Mucosa of descending colon (tissue), 3 donors: ENCODE measurements at places on chromosomes 1 and 21.

DNA sequence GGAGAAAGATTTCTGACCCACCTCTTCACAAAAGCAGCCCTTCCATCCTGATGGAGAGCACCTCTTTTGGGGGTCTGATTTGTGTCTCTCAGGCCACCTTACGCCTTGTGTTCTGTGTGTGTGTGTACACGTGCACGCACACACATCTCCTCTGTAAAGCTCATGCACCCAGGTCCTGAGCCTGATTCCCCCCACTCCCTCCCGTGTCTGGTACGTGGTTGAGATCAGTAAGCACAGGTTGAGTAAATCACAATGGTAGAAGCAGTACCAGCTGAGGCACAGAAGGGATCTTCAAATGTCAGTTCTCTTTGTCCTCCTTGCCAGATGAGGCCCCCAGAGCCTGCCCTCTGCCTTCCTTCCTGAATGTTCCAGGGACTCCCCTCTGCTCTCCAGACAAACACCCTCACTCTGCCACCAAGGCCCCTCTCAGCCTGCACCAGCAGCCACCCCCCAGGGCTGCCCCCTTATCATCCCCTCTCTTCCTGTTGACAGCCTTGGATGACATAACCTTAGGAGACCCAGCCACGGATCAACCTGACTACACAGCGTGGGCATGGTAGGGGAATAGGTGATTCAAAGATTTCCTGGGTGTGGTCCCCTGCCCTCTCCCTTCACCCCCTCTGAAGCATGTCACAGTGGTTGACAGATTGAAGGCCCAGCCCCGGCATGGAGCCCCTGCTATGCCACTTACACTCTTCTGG lies 112.8 kb downstream of the HIVEP3 start:
- DNase-seq: no peak

GRCh38 chr1:42177541-42177981 lies 13.0 kb upstream of the GUCA2A start:
- DNase-seq: peak; percentile 48

- no peak for DNase-seq
These were observed at the start of gene TRIM67 for GRCh38 chr1:231161667-231162296. Gene TRIM67, plus strand, starts transcription at chr1:231162058. Its CDS starts 912 bp downstream, at chr1:231162970.

- no peak for DNase-seq
These were observed 32.1 kb downstream of the RHBG start for GRCh38 chr1:156401041-156401574.

DNA sequence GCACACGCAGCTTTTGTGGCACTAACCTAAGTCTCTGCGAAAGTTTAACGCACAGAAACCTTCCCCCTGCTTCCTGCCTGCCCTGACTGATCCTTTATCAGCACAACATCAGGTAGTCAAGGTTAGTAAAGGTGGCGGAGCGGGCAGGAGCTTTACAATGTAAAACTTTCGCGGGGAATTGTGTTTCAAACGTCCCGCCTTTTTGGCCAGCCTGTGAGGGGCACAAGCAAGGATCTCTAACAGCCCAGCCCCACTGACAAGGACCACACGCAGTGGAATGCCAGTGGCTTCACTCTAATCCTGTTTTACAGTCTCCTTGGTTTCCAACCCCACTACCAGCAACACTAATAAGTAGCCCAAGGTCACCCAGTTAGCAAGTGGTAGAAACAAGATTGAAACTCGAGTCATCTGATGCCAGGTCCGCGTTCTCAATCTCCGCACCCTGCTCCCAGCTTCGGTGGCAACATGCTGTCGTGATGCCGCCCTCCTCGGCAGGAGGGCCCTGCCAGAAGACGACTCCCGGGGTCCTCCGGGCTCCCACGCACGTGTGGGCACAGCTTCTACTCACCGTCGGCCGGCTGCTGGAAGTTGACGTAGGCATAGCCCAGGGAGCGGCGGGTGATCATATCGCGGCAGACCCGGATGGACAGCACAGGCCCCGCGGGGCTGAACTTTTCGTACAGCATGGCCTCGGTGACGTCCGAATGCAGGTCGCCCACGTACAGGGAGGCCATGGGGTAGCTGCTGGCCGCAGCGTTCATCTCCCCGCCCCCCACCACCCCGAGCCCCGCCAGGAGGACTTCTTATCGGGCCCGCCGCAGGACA lies 1.2 kb downstream of the PABPC4 start:
- peak; percentile 59 for DNase-seq

DNA sequence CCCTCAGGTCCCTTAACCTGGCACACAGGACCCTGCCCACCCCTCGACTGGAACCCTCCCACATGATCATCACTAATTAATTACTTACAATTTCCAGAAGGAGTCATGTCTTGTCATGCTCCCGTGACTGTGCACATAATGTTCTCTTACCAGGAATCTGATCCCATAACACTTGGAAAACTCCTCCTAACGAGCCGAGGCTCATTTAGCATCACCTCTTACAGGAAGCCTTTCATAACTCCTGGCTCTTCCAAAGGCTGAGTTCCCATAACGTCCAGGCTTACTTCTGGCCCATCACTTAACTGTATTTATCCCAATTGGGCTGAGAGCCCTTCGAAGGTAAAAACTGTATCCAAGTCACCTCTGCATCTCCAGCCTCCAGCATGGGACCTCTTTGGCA lies 147.9 kb upstream of the JUN start:
- DNase-seq: no peak

DNA sequence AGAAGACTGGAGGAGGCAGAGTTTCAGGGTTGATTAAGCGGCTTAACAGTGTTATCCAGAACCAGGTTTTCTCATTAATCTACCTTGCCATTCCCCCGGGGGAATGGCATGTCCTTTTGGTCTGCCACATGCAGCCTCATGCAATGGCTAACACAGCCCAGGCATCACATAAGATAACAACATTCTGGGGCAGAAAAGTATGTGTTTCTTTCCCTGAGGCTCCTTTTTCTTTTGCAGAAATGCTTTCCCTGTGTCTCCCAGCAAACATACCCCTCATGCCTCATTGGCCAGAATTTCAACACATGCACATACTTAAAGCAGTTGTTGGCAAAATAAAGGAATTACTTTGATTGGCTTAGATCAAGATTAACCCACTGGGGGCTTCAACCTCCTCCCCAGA lies 98.6 kb downstream of the OMA1 start:
- no peak for DNase-seq

- no peak for DNase-seq
These were observed 5.0 kb downstream of the SLC25A44 start for GRCh38 chr1:156198831-156199349.

DNA sequence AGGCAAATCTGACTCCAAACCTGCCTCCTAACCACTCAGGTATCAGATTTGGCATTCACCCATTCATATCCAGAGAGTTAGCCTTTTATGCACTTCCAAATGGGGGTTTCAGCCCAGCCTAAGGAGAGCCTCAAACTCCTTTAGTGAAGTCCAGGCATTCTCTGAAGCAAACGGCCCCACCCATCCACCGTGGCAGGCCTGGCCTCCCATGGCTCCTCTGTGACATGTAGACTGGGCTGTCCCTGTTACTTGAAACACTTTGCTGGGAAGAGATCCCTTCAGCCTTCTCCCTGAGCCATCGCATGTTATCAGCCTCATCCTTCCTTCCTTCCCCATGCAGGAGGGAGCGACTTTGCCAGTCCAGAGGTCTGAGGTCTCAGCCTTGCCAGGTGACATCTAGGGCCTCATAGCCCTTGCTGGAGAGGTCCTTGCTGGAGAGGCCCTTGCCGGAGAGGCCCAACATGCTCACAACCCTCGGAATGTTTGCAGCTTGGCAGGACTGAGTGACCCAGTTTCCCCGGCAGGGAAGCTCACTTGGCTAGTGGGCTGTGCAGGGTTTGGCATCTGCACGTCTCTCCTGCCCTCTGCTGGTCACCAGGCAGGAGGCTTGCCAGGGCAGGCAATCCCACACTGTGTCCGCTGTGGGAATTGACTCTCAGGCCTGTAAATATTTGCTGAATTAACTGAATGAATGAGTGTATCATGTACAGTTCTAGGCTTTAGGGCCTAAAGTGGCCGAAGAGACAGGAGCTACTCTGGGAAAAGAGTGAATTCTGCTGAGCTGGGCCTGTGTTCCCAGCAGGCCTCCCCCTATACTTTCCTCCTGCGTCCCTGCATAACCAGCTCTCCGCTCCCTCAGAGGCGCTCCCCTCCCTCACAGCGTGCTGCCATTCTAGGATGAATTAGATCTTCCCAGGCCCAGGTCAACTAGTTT lies 26.7 kb upstream of the RBM15 start:
- DNase-seq: peak; percentile 68

DNA sequence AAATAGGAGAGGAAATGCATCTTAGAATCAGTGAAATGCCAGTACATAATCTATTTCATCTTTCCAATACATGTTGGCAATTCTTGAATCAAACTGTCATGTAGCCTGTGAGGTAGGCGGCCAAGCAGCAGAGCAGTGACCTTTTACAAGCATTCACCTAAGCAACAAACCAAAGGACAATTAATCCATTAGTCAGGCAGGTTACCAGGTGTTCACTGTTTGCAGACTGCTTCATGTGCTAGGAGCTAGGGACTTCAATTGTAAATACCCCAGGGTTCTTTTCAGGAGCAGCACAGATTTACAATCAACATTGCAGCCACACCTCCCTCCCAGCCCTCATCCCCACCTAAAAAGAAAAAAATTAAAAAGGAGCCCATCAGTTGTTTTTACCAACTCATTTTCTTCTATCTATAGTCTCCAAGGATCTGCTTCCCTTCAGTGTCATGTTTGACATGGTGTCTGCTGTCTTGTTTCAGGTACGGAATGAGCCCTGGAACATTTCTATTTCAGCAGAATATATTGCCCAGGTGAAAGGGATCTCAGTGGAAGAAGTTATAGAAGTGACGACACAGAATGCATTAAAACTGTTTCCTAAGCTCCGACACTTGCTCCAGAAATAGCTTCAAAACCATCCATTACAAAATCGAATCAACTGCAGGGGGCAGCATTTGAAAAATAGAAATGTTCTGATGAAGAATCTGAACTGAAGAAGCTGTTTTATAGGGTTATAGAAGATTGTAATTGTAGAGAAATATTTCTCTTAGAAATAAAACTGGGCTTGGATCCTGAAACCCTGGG lies 23.0 kb downstream of the TATDN3 start:
- peak; percentile 85 for DNase-seq

GRCh38 chr1:234517110-234517802 lies 38.3 kb upstream of the TARBP1 start:
- no peak for DNase-seq

DNA sequence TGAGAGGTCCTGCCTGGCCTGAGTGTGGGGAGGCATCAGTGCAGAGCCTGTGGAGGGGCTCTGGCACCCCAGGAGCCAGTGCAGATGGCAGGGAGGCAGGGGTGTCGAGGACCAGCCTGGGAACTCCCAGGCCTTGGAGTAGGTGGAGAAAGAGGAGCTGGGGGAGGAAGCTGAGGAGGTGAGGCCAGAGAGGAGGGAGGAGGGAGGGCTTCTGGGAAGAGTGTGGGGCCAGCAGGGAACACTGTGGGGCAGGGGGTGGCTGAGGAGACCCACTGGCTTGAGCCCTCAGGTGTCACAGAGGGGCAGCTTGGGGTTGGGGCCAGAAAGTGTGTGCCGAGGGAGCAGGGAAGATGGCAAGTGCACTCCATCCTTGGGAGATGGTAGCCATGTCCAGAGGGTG lies 3.8 kb downstream of the COQ8A start:
- no peak for DNase-seq

DNA sequence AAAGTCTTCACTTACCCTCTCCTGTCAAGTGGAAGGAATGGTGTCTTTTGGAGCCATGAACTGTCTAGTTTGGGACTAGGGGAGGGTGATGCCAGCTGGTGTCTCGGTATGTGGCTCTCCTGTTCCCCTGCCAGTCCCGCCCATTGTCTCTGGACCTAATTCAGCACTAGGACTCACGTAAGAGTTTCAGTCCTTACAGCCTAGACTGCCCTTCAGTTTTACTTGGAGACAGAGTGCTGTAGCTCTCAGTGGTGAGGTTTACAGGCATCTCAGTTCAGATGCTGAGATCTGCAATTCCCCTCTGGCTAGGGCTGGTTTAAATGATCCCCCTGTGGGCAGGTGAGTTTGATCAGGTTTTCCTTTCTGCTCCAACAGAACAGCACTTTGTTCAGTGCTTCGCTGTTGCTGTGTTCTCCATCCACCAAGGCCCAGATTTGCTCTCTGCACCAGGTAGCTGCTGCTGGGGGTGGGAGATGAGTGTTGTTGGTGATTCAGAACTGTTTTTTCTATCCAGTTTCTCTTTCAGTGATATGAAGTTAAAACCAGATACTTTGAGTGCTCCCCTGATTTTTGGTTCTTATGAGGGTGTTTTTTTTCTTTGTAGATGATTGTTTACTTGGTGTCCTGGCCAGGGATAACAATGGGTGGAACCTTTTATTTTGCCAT lies 198.3 kb upstream of the RNPC3 start:
- DNase-seq: no peak

DNA sequence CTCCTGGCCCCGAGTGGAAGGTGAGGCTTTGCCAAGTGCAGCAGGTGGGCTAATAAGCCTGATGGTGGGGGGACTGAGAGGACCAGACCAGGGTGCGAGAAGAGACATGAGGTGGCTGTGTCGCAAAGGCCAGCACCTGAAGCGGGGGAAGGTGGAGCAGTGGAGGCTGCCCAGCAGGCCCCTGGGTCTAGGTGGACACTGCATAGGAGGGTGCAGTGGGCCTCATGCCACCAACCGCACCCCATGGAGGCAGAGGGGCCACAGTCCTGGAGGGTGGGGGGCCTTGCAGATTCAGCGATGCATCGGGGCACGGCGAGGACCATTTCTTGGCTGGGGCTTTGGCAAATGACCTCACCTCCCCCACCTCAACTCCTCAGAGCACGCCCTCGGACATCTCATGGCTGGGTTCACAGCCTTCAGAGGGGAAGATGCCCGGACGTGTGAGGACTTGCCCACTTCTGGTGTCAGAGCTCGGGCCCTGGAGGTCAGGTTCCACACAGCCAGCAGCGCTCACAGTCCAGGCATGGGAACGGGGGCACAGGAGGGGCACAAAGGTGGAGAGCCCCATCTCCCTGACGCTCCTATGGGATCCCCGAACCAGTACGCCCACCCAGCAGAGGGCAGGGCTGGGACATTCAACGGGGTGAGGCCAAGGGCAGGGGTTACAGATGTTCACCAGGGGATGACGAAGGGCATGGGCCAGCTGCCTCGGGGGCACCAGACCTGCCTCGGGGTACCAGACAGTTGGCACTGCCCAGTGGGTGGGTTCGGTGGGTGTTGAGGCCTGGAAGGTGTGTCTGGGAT lies 35.4 kb downstream of the UBE2G2 start:
- no peak for DNase-seq

DNA sequence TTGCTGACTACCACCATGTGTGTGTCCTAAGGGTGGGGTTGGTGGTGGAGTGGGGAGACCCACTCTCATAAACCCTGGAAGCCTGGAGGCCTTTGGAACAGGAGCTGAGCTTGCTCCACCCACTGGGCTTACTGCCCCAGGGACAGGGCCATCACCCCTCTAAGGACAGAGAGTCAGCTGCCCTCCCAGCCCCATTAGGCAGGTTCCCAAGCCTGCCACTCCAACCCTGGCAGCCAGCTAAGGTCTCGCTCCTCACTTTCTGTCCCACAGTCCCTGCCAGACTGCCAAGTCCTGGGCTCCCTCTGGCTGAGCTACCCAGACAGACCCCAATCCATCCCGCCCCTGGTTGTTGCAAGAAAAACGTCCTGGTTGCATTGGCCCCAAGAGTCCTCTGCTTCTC lies 3.8 kb downstream of the NT5C1A start:
- no peak for DNase-seq
